ENCODE measurements at places on chromosomes 6 and 20.

DNA sequence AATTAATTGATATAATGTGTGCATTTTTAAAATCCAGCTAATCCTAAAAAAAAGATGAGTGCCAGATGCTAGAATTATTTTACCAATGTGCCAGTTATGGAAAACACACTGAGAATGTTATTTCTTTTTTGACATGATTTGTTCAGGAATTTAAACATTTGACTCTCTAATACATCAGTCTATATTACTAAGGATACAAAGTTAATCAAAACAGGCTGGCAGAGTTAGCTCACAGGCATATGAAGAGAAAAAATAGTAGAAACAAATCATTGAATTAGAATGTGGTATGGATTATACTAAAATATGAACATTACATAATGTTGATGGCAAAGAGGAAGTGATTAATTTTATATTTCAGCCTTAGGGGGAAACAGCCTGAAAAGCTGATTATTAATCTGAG, 368.3 kb upstream of the GJE1 start:
- DNase-seq = no peak

DNA sequence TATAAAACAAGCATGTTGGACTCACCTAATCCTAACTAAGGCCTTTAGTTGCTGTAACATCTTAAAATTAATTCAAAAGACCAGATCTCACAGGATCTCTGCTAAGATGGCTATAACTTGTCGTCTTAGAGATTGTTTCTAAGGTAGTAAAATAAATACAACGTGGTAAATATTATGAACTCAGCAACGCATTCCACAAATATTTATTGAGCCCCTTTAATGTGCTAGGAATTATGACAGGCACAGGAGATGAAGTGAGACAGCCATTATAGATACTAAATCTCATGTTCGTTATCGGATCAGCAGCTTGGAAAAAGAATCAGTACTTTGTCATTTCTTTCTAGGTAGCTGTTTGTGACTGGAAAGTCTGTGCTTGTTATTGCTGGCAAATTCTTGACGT, 20.9 kb upstream of the MCM3 start:
- no peak for DNase-seq

- no peak for DNase-seq
These were observed 60.5 kb upstream of the DUSP22 start for GRCh38 chr6:231779-232178.

- DNase-seq = no peak
These were observed 32.5 kb downstream of the GNAS start for GRCh38 chr20:58884966-58885365.

DNA sequence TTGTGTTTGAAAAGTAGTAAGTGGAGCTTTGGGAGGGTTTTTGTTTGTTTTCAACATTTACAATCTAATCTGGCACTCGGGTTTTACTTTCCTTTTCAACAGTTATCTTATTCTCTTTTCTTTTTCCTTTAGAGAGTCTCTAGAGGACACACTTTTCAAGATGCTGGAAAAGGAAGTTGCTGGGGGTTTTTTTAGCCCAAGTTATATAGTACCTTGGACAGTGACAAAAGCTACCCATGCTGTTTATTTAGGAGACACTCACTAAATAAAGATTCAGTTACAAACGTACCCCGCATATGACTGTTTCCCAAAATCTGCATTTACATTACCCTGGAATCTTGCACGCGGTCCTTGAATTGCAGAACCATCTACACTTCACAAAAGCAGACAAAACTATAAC, 78.8 kb downstream of the MAP7 start:
- DNase-seq = no peak

GRCh38 chr20:43583982-43584432, 6.7 kb upstream of the IFT52 start:
- peak; percentile 49 for DNase-seq

DNA sequence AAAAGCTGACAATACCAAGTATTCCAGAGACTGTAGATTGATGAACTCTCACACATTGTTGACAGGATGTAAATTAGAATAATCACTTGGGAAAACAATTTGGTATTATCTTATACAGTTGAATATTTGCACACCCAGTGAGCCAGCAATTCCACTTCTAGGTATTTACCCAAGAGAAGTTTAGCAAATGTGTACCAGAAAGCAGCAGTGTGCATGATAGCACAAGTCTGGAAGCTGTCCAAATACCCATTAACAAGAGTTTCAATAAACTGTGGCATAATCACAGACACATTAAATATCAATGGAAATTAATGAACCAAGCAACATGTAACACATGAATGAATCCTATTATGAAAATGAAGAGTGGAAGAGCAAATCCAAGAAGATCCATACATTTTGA, 233.6 kb downstream of the TPBG start:
- no peak for DNase-seq

GRCh38 chr6:100023798-100024197, 29.8 kb upstream of the MCHR2 start:
- DNase-seq = no peak

DNA sequence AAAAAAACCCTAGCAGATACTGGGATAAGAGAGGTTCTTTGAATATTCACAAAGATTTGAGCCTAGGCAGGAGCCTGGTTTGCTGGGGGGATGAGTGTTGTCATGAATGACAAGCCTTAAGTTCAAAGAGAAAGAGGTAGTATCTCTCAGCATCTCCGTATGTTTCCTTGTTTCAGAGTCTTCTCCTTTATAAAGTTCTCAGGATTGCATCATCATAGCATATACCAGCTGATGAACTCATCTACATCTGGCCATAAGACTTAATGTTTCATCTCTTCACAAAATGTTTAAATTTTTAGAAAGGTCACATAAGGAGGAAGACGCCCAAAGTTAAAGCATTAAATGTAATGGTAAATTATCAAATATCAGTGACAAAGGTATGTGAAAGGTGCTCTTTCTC, 17.1 kb downstream of the DEFB114 start:
- no peak for DNase-seq
